Left renal cortex interstitium (tissue), 4 donors: ENCODE measurements at places on chromosomes 11 and 22.

DNA sequence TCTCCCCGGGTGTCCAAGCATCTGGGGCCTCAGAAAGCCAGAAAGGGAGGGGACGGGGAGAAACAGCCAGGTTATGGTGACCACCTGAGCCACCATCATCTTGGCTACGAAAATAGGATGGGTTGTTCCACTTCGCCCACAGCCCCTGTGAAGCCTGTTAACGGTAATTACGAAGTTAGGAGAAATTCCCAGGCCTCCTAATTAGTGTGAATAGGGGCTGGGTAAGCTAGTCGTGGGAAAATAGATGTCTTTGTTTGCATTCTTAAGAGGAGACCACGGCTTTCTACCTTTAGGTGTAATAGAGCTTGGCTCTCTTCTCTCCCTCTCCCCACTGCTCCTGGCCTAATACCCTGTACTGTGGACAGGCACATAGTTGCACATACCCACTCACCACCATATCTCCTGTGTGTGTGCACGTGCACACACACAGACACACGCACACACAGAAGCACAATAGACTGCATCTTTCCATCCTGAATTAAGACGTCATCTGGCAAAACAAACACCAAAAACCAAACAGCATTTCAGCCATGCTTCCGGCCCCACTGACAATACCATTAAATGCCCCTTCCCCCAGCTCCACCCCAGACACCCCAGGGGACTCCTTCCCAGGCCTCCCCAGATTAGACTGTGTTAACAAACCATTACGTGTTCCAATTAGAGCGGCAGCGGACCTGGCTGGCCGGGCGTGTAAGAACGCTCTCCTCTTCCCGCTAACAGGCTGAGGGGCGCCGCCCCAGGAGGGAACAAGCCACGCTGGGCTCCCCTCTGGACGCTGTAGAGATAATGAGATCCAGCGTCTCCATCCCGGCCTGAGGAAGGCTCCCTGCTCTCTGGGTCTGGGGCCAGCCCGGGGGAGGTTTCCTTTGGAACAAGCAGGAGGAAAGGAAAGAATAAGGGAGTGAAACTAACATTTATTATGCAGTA, 72.8 kb downstream of the TP53I11 start:
- no peak for DNase-seq

GRCh38 chr22:48249713-48250268, 1487.3 kb downstream of the TBC1D22A start:
- DNase-seq = no peak

- DNase-seq = no peak
Measured at GRCh38 chr11:57547854-57548377, 10.5 kb downstream of the SMTNL1 start.

GRCh38 chr22:26573026-26573662, 16.8 kb downstream of the TPST2 start:
- DNase-seq = peak; percentile 53

- DNase-seq = no peak
Measured at GRCh38 chr11:57477507-57478189, 17.3 kb downstream of the RTN4RL2 start.

GRCh38 chr11:79415411-79415810, 25.4 kb downstream of the TENM4 start:
- no peak for DNase-seq

DNA sequence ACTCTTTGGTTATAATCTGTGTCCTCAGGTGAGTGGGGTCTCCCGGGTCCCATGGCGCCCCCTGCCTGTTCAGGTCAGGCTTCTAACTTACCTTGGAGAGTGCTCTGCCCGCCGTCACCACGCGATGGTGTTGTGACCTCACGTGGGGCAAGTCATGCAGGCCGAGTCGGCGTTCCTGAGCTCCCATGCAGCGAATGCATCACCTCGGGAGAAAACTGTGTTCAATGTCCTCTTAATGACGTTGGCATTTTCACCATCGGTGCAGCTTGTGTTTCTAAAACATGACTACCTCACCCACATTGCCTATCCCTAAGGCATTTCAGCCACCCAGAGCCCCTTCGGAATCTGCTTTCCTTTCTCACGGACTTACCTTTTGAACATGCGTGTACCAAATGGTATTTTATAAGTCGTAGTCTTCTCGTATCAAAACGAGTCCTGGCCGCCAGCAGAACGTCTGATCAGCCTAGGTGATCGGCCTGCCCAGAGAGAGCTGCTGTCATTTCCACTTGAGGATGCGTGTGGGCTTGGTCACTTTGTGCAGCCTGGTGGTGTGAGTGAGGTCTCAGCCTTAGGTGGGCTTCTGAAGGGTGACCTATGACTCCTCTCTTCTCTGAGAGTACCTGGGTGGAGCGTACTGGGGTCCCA, 64.8 kb downstream of the TBC1D22A start:
- no peak for DNase-seq

GRCh38 chr11:82864268-82864667, 36.0 kb downstream of the PRCP start:
- no peak for DNase-seq

DNA sequence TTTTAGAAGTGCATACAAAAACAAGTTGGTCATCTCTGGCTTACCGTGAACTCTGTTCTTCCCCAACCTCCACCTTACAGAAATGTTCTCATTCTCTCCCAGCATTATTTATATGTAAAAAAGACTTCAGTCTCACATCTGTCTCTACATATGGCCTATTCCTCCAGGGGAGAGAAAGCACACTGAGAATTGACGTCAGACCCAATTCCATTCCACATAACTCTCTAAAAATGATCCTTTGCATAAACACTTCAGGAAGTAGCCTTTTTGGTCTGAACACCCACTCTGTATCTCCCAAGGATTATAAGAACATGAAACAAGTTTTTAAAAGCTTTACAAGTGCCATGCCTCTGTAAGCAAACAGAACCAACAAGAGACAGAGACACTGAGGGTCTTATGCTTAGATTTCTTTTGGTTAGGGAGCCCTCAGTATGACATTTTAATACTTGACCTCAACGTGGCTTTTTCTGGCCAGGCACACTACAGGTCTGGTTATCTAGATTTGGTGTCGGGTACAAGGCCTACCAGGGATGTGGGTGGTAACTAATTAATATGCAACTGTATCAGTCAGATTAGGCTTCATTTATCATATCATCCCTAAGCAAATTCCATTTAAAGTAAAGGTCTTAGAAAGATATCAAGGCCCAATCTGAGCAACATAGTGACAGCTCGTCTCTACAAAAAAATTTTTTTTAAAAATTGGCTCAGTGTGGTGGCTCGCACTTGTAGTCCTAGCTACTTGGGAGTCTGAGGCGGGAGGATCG, 48.5 kb upstream of the PPP2R1B start:
- no peak for DNase-seq

DNA sequence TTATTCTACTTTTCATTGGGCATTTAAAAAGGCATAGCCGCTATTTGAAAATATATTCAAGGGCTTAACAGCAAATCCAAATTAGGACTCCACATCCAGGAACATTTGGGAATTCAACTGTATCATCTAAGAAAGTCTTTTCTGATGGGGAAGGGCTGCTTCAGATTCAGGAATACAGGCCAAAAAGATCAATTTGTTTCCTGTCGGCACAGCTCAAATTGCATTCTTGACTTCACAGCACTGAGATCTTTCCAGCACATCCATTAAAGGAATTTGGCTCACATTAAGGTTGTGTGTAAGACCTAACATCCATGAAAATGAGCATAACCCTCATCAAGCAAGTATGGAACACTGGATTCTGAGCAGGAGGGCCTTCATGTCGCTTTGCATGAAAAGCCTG, 1169.5 kb upstream of the CCDC90B start:
- DNase-seq = no peak

GRCh38 chr11:69894181-69894611, 75.0 kb upstream of the FGF3 start:
- no peak for DNase-seq

- no peak for DNase-seq
Measured at GRCh38 chr11:68381716-68382115, 69.3 kb downstream of the LRP5 start.

DNA sequence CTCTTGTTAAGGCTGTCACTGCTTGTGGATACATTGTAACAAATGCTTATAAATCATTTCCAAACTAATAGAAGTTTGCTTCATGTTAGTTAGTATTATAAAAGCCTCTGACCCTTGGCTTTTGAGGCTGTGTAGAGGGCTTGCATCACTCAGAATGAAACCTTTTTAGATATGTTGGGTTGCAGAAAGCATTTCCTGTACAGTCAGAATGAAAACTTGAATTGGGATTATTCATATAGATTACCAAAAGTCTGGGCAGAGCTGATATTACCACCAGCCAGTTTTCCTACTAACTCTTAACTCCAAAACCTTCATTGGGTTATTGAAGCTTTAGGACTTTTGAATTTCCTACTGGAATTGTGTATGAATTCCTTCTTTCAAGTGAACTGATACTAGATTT, 12.0 kb downstream of the KMT2A start:
- no peak for DNase-seq
